ENCODE measurements at places on chromosomes 7 and 10. TPM values are rescaled to one million over a fixed set of nuclear protein-coding genes. Genes with fewer than 3 reads are reported as not detected.
A peak's percentile ranks its signal among the peaks of the same experiment; 100 is the strongest.

CYP2W1 gene
- total RNA-seq: not detected

VAX1 gene
- total RNA-seq: not detected

KLF14 gene
- total RNA-seq: not detected

CCDC6 gene
- 83.2 TPM for total RNA-seq

TLX1 gene
- not detected for total RNA-seq

IMMP2L gene
- 16.7 TPM for total RNA-seq

DPP6 gene
- total RNA-seq: not detected

DYDC2 gene
- not detected for total RNA-seq

CTAGE4 gene
- total RNA-seq: 0.56 TPM

SLC26A4 gene
- total RNA-seq: 7.8 TPM

FAM24B gene
- 14.2 TPM for total RNA-seq

CLIP2 gene
- 1.2 TPM for total RNA-seq

CHRM2 gene
- not detected for total RNA-seq

GRCh38 chr10:115696747-115697146, 576.3 kb downstream of the GFRA1 start:
- H3K4me1 ChIP-seq: no peaks in the 10 kb centered on the region
- no peaks in the 10 kb centered on the region for H3K36me3 ChIP-seq
- no peaks in the 10 kb centered on the region for H3K27me3 ChIP-seq

GRCh38 chr7:150404805-150405583, 25.9 kb downstream of the ZNF775 start:
- peak overlapping the region; percentile 87 for H3K4me3 ChIP-seq
- H3K4me1 ChIP-seq: peaks cover 34% of the 10 kb centered on the region
- no peaks in the 10 kb centered on the region for H3K27me3 ChIP-seq
- peaks cover 10% of the 10 kb centered on the region for H3K36me3 ChIP-seq

DNA sequence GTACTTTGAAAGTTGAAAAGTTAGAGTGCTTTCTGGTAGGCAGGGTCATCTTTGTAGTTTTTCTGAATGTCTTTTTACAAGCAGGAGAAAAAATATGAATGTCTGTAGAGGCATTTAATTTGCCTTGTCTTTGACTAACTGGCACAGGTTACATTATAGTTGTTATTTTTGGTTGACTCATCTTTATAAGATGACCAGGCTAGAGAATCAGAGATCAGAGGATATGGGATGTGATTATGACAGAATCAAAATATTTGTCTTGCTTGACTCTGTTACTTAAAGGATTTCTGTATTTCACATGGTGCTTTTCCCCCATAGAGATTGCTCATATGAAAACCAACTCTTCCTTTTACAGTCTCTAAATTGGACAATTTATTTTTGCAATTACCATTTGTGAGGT, 2.4 kb downstream of the ZMYND11 start:
- H3K4me3 ChIP-seq: no peak overlapping the region
- H3K4me1 ChIP-seq: peaks cover 24% of the 10 kb centered on the region
- H3K27ac ChIP-seq: no peak overlapping the region

DNA sequence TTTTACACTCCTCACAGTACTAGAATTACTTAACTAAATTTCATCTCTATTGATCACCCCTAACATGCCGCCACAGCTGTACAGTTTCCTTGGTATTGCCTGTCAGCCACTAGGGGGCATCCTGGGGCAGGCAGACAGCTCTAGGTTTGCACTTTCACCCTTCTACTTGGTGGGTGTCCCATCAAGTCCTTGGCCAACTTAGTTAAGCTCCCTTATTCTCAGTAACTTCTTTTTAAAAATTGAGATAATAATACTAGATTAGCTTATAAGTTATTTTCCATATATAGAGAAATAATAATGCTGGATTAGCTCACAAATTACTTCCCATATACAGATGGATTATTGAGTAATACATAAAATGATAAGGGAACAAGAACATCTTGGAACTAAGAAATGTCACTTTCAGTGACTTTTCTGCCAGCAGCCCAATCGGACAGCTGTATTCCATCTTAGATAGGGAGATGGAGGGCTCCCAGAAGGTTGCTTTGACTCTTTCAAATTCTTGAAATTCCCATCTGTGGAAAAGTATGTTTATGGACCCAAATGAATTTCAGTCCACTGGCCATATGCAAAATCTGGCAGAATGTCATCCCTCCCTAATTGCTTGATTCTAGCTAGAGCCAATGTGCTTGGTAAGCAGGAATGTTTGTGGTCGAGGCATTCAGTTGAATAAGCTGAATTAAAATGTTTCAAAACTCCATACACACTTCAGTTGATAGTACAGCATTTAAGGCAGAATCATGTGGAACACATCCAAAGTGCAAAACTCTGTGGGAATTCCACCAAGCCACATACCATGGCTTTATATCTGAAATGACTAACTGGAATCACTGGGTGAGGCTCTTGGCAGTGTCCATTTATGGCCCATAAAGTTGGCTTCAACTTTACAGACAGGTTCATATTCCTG, 309.7 kb downstream of the CSTF2T start:
- H3K27me3 ChIP-seq: no peaks in the 10 kb centered on the region
- H3K4me3 ChIP-seq: no peak overlapping the region
- no peaks in the 10 kb centered on the region for H3K4me1 ChIP-seq
- peak; percentile 82 for DNase-seq
- H3K36me3 ChIP-seq: no peaks in the 10 kb centered on the region

- H3K36me3 ChIP-seq: no peaks in the 10 kb centered on the region
- no peak for DNase-seq
- no peaks in the 10 kb centered on the region for H3K4me1 ChIP-seq
- H3K27ac ChIP-seq: no peak overlapping the region
- peaks cover 16% of the 10 kb centered on the region for H3K27me3 ChIP-seq
Measured at GRCh38 chr7:127304087-127304486, 51.3 kb upstream of the GRM8 start.

DNA sequence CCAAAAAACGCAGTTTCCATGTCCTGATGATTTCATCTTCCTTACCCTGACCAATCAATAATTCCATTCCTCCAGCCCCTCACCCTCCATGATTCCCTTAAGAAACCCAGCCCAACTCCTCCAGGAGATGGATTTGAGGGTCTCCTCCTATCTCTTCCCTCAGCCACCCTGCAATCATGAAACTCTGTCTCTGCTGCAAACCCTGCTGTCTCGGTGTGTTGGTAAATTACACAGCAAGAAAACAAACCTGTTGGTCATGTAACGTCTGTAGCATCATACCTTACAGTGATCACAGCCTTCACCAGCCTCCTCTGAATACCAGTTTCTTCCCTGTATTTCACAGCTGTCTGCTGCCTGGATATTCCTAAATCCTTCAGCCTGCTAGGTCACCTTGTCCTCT, 300.7 kb upstream of the NEBL start:
- no peaks in the 10 kb centered on the region for H3K27me3 ChIP-seq
- H3K36me3 ChIP-seq: no peaks in the 10 kb centered on the region

DNA sequence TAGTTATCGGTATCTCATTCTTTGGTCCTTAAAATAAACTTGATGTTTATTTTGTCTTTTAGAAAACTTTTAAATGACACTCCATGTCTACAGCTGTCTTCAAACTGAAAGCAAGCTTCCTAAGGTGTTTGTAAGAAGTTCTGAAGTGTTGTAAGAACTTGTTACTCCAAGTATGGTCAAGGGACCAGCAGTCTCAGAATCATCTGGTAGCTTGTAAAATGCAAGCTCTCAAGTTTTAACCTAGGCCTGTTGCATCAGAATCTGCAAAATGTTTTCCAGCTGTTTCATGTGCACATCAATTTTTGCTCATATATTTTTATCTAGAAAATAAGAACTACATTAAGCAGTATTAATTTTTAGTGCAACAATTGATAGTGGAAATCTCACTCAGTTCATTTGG, 104.1 kb downstream of the THSD7A start:
- H3K4me1 ChIP-seq: no peaks in the 10 kb centered on the region
- no peaks in the 10 kb centered on the region for H3K27me3 ChIP-seq
- H3K36me3 ChIP-seq: no peaks in the 10 kb centered on the region
- H3K4me3 ChIP-seq: no peak overlapping the region
- DNase-seq: no peak

DNA sequence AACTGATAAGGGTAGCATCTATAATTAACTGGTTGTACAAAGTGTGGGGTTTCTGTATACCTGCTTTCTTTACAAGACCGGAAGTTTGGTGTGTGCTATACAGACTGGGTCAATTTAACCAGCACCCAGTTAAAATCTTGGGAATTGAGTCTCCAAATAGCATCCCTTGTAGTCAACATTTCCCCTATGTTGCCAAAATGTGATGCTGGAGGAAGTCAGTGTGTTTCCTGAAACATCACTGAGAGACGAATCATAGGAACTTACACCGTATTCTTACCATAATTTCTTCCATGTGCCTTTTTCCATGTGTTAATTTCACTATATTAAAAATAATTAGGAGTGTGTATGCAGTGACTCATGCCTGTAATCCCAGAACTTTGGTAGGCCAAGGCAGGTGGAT, 1.7 kb downstream of the AKR1C4 start:
- no peaks in the 10 kb centered on the region for H3K4me1 ChIP-seq
- no peaks in the 10 kb centered on the region for H3K36me3 ChIP-seq
- no peak overlapping the region for H3K27ac ChIP-seq
- no peak overlapping the region for H3K4me3 ChIP-seq
- H3K27me3 ChIP-seq: peaks cover 6% of the 10 kb centered on the region

DNA sequence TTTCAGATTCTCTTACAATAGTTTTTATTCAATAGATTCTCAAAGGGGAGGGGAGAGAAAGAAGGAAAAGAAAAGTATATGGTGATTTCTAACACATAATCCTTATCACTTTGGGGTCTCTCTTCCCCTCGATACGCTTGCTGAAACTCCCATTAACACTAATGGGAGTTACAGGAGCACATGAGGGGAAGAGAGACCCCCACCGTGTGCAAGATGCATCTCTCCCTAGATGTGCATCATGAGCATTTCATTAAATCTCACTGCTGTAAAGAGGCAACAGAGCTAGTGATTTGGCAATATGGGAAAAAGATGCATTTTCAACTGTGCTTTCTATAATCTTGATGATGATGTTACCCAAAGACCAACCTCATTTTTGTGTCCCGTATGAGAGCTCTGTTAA, 177.4 kb downstream of the SKAP2 start:
- no peak for DNase-seq
- peaks cover 2% of the 10 kb centered on the region for H3K4me1 ChIP-seq
- peaks cover 35% of the 10 kb centered on the region for H3K27me3 ChIP-seq
- no peak overlapping the region for H3K4me3 ChIP-seq
- no peaks in the 10 kb centered on the region for H3K36me3 ChIP-seq
- H3K27ac ChIP-seq: no peak overlapping the region

GRCh38 chr10:110897184-110897583, 21.8 kb downstream of the BBIP1 start:
- no peak for DNase-seq
- no peaks in the 10 kb centered on the region for H3K27me3 ChIP-seq
- H3K4me1 ChIP-seq: peaks cover 13% of the 10 kb centered on the region
- H3K36me3 ChIP-seq: peaks cover 48% of the 10 kb centered on the region
- H3K4me3 ChIP-seq: no peak overlapping the region

- H3K4me3 ChIP-seq: no peak overlapping the region
- no peaks in the 10 kb centered on the region for H3K36me3 ChIP-seq
- H3K27me3 ChIP-seq: no peaks in the 10 kb centered on the region
Measured at GRCh38 chr7:143120691-143121405, 11.0 kb upstream of the PIP start.

GRCh38 chr10:30002426-30003266, 56.7 kb downstream of the JCAD start:
- peaks cover 34% of the 10 kb centered on the region for H3K27me3 ChIP-seq
- H3K4me3 ChIP-seq: no peak overlapping the region
- peak; percentile 89 for DNase-seq
- H3K4me1 ChIP-seq: peaks cover 15% of the 10 kb centered on the region

DNA sequence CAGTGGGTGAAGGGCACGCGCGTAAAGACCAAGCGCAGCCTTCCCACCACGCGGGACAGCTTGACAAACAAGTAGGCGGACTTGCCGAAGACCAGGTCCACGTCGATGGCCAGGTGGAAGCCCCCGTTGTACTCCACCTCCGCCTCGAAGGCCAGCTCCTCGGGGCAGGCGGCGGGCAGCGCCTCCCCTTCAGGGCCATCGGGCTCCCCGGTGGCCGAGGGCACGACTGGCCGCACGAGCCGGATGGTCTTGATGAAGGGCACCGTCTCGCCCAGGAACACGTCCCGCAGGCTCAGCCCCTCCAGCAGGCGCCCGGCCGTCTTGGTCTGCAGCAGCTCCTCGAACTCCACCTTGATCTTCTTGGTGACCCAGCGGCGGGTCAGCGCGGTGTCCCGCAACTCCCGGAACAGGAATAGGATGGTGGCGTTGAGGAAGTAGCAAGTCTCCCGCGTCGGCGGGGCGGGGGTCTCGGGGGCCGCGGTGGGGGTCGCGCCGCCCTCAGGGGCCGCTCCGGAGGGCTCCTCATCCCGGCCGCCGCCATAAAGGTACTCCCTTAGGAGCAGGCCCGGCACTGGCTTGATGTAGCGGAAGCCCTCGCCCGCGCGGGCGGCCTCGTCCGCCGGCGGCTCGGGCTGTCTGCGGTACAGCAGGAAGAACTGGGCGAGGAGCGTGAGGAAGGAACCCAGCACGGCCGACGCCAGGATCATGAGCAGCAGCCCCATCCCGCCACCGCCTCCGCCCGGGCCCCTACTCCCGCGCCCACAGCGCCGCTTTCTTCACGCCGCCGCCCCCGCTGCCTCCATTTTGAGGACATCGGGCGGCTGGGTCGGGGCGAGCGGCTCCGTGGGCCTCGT, 507 bp downstream of the PDZD8 start:
- peak overlapping the region; percentile 94 for H3K4me3 ChIP-seq
- peaks cover 8% of the 10 kb centered on the region for H3K36me3 ChIP-seq
- peaks cover 29% of the 10 kb centered on the region for H3K27me3 ChIP-seq

Data from activated CD4-positive, alpha-beta T cell treated with anti-CD3 and anti-CD28 coated beads, Interleukin-2, amount 10 ng/mL, durations not matched to agents 24 days and 14 days (primary cell).